Lung (tissue), 17 donors: ENCODE measurements at places on chromosomes 3 and 15.

DNA sequence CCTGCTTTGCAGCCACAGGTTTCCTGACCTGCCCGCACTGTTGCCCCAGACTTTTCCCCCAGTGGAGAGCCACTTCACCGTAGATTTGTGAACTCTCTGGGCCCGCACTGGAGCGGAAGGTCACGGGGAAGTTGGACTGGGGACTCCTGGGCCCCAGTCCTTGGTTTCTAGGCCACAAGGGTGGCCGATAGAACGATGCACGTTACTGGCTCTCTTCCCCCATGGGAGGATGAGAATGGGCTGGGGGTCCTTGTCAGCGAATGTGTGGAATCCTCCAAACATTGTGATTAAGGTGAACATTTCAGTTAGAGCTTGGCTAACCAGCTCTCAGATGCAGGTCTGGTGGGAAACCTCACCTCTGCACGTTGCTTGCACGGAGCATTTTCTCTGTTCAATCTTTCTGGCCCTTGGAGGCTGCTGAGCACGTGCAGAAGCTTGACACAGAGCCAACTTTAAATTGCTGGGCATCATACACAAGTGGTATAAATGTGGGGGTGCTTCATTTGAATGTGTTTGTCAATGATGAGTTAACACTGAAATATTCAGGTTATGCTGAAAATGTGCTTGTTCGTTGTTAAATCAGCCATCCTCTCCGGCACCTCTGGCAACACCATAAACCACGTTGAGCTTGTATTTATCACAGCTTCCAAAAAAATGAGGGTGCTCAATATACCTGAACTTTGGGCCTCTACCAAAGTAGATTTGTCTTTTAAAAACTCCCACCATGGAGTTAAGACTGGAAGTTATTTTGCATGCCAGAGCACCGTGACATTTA is 976 bp downstream of the DIS3L start:
- DNase-seq: peak; percentile 47

DNA sequence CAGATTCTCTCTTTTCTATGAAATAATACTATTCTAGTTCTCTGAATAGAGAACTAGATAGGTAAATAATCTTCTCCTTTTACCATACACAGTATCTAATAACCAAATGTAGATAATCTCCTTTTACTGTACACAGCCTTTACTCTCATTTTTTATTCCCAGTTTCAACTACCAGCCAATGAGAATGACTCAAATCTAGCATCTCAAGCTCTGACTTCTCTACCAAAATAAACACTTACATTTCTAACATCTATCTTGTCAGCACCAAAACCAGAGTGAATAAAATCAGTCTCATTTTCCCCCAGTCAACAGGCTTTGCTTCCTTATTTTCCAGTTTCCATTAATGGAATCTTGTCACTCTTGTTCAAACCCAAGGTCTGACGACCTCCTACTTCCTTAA is 36.9 kb downstream of the LRRFIP2 start:
- DNase-seq: no peak

DNA sequence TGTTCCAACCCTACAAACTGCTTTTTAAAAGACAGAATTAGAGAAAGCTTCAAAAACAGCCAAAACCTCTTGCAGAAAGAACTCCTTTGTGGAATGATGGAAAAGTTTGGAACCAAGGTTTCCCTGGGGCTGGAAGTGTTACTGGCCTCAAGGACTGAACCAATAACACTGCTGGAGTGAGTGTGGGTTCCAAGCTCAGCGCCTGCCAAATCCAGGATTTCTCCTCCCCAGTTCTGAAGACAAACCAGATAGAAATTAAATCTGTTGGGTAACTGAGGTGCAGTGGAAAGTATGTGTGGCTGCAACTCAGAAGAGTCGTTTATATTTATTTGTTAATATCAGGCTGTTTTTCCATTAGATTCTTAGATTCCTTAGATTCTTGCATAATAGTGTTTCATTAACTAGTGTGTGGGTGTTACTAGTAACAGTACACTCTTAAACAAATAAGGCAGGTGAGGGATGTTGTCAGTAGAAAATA is 66.5 kb upstream of the FNDC3B start:
- DNase-seq: no peak

- DNase-seq: peak; percentile 79
Measured at GRCh38 chr15:38707802-38708671, 143.4 kb upstream of the RASGRP1 start.

DNA sequence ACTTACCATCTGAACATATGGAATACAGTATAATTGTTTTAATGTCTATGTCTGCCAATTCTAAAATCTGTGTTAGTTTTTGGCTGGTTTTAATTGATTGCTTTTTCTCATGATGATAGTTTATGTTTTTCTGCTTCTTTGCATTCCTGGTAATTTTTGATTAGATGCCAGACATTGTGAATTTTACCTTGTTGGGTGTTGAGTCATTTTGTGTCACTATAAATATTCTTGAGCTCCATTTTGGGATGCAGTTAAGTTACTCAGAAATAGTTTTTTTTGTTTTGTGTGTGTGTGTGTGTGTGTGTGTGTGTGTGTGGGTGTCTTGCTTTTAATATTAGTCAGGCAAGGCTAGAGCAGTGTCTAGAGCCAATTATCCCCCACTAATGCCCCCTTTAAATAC is 818.8 kb upstream of the NR2F2 start:
- DNase-seq: no peak
